Stimulated activated CD4-positive, alpha-beta T cell treated with anti-CD3 and anti-CD28 coated beads, TNF-alpha, amount 100 ng/mL, for 4 hours (primary cell): ENCODE measurements at places on chromosomes 2 and 18.

GRCh38 chr2:233852056-233852455, 2.3 kb downstream of the HJURP start:
- no peak for DNase-seq

- no peak for DNase-seq
These were observed 221.1 kb upstream of the SALL3 start for GRCh38 chr18:78758496-78758895.

GRCh38 chr2:40087927-40088326, 308.9 kb upstream of the THUMPD2 start:
- DNase-seq, result no peak

DNA sequence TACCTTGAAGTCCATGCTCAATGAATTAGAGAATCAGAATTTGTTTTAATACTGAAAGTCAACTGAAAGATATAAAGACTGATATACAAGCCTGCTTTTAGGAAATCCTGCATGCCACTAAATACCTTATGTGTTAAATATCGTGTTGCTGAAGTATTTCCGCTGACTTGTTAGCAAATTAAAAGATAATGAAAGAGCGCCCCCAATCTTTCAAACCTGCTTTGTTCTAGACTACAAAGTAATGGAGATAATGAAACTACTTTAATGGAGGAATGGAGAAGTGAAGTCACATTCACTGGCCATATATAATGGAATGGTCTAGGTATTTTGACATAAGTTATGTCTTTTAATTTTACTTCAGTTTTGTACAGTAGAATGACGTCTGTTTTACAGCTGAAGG, 95.7 kb downstream of the ASXL3 start:
- DNase-seq, result no peak

GRCh38 chr18:27707201-27707600, 469.7 kb downstream of the CDH2 start:
- no peak for DNase-seq

- no peak for DNase-seq
These were observed 226.1 kb downstream of the VAPA start for GRCh38 chr18:10139783-10140410.

DNA sequence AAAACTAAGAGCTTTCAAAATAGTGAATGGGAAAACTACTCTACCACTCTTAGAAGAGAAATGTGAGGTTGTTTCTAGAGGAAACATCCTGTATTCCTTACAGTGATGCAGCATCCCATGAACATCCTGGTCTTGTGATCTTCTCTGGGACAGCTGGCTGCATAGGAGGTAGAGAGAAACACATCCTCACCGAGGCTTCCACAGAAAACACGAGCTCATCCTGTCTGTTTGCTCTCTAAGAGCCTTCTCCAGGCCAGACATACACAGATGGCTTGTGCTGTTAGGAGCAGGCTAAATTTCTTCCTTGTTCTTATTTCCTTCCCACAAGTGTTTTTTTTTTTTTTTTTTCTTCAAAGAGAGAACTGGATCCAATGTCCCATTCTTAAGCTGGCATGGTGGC, 14.7 kb upstream of the FZD7 start:
- DNase-seq, result no peak

- no peak for DNase-seq
These were observed 120.5 kb downstream of the PMAIP1 start for GRCh38 chr18:60020107-60020925.

- peak; percentile 45 for DNase-seq
These were observed 573 bp downstream of the KDSR start for GRCh38 chr18:63366213-63367052.
